WTC11 (cell line): ENCODE measurements at places on chromosomes 5 and 9.

DNA sequence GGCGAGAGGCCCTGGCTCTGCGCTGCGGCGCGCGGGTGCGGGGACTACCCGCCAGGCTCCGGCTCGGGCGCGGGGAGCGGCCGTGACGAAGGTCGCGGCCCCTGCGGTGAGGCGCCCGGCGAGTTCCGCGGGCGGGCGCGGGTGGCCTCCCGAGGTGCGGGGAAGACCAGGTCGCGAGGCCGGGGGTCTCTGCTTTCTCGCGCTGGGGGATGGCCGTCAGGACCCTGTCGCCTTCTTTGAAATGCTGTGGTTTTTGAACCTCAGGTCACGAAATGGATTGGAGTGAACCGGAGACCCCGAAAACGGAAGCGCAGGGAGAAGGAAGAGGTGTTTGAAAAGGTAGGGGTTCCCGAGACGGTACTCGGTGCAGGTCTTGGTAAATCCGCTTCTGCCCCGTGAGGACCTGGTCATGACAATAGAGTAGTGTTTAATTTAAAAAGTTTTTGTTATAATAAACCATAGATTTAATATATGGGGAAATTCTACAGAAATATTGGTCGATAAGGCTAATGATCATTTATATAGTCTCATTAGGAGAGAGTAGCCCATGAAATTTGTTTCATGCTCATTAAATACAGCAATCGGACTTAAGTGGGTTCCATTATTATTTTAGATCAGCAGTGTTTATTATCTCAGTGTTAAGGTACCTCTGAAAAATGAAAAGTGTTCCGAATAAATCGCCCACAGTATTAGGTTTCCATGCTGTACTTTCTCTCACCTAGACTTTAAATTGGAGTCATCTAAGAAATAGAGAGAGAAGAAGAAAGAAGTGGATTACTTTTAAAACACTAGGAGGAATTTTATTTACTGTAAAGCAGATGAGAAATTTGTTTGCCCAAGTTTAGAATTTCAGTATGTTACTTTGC, 279.0 kb downstream of the AOPEP start:
- DNase-seq, result no peak

GRCh38 chr5:13558408-13558807, 386.1 kb downstream of the DNAH5 start:
- DNase-seq, result no peak

GRCh38 chr5:87924436-87924835, 344.2 kb downstream of the TMEM161B start:
- DNase-seq, result peak; percentile 26

DNA sequence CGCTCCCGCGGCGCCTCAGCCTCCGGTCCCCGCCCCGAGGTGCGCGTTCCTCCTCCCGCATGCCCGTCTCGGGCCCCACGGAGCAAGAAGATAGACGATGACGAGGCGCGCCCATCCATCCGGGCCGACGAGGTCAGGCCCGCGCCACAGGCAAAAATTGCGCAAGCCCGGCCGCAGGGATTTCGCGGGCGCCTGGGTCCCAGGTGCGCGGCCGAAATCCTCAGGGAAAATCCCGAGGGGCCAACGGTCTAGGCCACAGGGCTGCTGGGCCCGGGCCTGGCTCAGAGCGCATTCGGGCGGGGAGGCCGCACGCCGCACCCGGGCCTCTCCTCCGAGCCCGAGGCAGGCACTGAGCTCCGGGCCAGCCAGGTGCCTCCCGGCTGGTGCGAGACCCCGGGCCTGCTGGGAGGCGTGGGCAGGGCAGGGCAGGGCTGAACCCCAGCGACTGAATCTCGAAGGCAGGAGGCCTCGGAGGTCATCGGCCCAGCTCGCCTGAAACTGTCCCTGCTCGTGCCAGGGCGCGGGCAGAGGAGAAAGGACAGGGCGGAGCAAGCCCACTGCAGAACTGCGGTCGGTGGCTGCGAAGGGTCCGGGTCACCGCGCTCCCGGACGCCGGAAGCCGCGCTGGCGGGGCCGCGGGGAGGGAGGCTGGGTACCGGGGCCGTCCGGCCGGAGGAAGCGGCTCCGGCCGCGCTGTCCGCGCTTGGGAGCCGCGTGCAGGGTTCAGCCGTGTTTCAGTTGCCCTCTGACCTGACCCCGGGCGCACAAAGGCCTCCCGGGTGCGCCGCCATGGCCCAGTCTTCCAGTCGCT, 66.8 kb downstream of the FOXD1 start:
- DNase-seq, result peak; percentile 46

DNA sequence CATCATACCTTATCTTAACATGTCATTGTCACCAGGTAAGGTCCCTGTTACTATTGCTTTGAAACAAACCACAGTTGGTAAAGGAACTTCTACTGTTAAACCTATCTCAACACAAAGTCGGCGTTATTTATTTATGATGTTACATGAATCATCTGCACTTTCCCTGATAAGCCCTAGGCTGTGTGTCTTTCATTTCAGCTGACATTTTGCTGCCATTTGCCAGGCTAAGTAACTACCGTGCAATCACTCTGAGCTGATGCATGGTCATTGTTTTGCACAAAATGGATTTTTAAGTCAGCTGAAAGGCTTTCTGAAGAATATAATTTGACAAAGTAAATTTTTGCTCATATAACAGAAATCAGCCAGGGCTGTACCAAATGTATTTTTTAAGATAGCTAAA, 546.5 kb downstream of the ZNF608 start:
- DNase-seq, result no peak

DNA sequence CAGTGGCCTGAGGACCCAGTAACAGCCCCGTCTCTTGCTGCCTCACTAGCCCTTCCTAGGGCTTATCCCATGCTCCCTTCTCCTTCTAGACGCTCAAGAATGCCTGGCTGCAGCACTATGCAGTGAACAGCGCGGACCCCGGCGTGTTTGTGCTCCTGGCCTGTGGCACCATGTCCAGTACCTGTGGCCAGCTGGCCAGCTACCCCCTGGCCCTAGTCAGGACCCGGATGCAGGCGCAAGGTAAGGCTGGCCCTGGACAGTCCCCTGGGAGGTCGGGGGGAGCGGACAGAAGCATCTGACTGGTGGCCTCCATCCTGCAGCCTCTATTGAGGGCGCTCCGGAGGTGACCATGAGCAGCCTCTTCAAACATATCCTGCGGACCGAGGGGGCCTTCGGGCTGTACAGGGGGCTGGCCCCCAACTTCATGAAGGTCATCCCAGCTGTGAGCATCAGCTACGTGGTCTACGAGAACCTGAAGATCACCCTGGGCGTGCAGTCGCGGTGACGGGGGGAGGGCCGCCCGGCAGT, 20.5 kb downstream of the PTGES2 start:
- no peak for DNase-seq

GRCh38 chr5:73962801-73963425, 336.9 kb downstream of the ARHGEF28 start:
- no peak for DNase-seq

DNA sequence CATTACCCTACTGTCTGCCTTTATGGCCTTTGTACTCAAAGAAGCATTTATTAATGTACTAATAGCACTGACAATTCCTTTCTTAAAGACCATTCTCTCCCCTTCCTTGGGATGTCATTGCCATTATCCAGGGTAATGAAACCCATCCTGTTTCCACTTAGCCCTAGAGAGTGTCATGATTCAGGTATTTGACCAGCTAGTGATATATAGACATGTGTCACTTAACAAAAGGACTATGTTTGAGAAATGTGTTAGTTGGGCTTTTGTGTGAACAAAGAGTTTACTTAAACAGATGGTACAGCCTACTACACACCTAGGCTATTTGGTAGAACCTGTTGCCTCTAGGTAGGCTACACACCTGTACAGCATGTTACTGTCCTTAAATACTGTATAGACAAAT, 2.0 kb downstream of the ATP6V0E1 start:
- DNase-seq, result no peak

GRCh38 chr9:121741228-121741918, 89.9 kb downstream of the DAB2IP start:
- no peak for DNase-seq

DNA sequence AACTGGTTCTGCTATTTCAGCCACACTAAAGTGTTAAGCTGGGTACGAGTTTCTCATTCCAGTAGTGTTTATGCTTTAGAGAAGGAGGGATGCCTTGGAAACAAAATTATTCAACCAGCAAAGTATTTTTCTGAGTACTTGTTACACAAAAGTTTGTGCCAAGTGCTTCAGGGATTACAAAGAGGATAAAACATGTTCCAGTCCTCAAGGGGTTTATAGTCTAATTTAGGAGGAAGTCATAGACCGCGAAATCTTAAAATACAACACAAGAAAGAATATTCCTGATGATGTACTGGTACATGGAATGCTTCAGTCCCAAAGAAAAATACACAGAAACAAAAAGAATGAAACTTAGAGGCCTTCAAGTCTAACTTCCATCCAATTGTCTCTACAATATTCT, 85.4 kb upstream of the NR4A3 start:
- DNase-seq, result no peak

- no peak for DNase-seq
Measured at GRCh38 chr5:129760636-129761325, 12.9 kb downstream of the MINAR2 start.

GRCh38 chr5:57878301-57878722, 395.7 kb upstream of the ACTBL2 start:
- no peak for DNase-seq
